Stomach (tissue), 19 donors: ENCODE measurements at places on chromosomes 6 and 20. TPM values are rescaled to one million over a fixed set of nuclear protein-coding genes. Genes with fewer than 3 reads are reported as not detected.
A peak's percentile ranks its signal among the peaks of the same experiment; 100 is the strongest.

GRCh38 chr6:157550114-157550989 lies 169.4 kb downstream of the ZDHHC14 start:
- H3K4me3 ChIP-seq = no peak overlapping the region
- DNase-seq = no peak

Gene PACSIN1
- total RNA-seq = not detected

DNA sequence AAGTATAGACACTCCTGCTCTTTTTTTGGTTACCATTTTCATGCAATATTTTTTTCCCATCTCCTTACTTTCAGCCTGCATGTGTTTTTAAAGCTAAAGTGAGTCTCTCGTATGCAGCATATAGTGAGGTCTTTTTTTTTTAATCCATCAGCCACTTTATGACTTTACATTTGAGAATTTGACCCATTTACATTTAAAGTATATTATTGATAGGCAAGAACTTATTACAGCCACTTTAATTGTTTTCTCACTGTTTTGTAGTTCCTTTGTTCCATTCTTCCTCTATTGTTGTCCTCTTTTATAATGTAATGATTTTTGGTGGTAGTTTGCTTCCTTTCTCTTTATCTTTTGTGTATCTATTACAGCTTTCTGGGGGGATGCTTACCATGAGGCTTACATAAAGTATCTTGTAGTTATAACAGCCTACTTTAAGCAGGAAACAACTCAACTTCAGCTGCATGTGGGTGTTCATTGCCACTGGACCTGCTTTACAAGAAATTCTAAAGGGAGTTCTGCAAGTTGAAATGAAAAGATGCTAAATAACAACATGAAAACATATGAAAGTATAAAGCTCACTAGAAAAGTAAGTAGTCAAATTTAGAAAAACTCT lies 71.8 kb downstream of the TNFAIP3 start:
- no peaks in the 10 kb centered on the region for H3K4me1 ChIP-seq
- no peak overlapping the region for H3K27ac ChIP-seq
- no peak for DNase-seq
- no peaks in the 10 kb centered on the region for H3K36me3 ChIP-seq
- no peaks in the 10 kb centered on the region for H3K27me3 ChIP-seq

DNA sequence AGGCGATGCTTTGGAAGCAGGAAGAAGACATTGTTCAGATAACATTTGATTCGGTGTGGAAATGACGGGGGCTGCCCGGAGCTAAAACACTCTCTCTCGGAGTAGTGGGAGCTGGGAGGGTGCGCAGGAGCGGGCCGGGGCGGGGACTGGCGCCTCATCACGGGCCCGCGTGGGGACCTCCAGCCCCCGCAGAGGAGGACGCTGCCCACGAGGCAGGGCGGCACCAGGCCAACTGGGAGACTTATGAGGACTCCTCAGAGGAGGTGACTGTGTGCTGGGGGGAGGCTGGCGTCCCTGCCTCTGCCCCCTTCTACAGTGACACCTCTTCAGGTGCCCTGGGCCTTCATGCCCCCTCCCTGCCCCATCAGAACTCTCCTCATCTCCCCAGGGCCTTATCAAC lies 15.2 kb downstream of the DDO start:
- peaks cover 9% of the 10 kb centered on the region for H3K4me1 ChIP-seq
- no peaks in the 10 kb centered on the region for H3K27me3 ChIP-seq
- no peak for DNase-seq
- peak overlapping the region; percentile 46 for H3K4me3 ChIP-seq
- H3K27ac ChIP-seq = no peak overlapping the region

DNA sequence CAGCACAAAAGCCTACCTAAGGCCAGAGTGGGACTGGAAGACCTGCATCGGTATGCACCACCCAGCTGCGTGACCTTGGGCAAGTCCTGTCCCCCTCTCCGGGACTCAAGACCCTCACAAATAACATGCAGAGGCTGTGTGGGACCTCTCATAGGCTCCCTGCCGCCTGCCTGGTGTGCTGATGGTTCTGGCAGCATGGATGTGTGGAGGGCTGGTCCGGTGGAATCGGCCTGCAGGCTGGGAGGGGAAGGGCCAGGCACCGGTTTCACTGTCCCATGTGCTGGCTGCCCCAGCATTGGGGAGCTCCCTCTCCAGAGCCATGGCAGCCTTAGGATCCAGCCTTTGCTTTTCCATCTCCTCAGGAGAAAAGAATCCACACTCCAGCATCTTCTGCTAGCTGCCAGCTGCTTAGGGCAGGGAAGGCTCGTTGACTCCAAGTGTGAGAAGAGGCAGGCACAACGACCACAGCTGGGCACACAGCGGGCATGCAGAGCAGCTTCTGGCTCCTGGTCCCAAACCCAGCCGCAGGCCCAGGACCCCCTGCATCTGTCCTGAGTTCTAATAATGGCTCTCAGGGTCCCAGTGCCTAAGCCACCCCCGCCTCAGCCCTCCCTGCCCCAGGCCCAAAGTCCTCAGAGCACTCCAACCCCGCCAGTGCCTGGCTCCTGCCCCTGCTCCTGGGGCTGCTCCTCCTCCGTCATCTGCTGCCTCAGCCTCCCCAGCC lies 32.5 kb downstream of the TFEB start:
- no peak overlapping the region for H3K4me3 ChIP-seq
- H3K36me3 ChIP-seq = peaks cover 6% of the 10 kb centered on the region
- peaks cover 30% of the 10 kb centered on the region for H3K4me1 ChIP-seq
- H3K27me3 ChIP-seq = no peaks in the 10 kb centered on the region
- DNase-seq = no peak

Gene RNF182
- not detected for total RNA-seq

- peak; percentile 71 for DNase-seq
- no peak overlapping the region for H3K4me3 ChIP-seq
- no peaks in the 10 kb centered on the region for H3K36me3 ChIP-seq
- no peaks in the 10 kb centered on the region for H3K27me3 ChIP-seq
- no peak overlapping the region for H3K27ac ChIP-seq
Measured at GRCh38 chr6:147621263-147621662, 112.8 kb downstream of the SAMD5 start.

- peaks cover 43% of the 10 kb centered on the region for H3K4me1 ChIP-seq
- no peaks in the 10 kb centered on the region for H3K27me3 ChIP-seq
- DNase-seq = no peak
- H3K4me3 ChIP-seq = no peak overlapping the region
- H3K36me3 ChIP-seq = peaks cover 3% of the 10 kb centered on the region
Measured at GRCh38 chr6:41970436-41970846, 28.8 kb upstream of the CCND3 start.

GRCh38 chr20:34569598-34569997 lies 11.1 kb downstream of the MAP1LC3A start:
- H3K4me3 ChIP-seq = no peak overlapping the region
- no peak for DNase-seq
- no peak overlapping the region for H3K27ac ChIP-seq
- no peaks in the 10 kb centered on the region for H3K27me3 ChIP-seq

- H3K4me3 ChIP-seq = no peak overlapping the region
- H3K27ac ChIP-seq = no peak overlapping the region
- H3K27me3 ChIP-seq = no peaks in the 10 kb centered on the region
- no peak for DNase-seq
Measured at GRCh38 chr6:1858196-1858595, 248.5 kb downstream of the FOXC1 start.

DNA sequence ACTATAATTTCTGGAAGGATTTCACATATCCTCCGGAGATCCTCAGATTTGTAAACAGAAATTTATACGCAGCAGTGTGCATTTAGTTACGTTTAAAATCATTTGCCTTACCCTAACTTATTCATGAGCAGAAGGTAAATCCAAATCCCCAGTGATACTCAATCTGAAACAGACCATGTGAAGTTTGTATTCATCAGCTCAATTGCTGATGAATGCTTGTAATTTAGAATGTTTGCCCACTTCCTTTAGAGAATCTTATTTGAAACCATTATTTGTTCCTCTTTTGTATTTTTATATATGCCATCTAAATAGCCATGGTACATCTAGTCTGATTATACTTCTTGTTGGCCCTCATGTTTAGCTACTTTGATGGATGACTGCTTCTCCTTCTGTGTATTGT lies 15.4 kb downstream of the TAAR1 start:
- no peak overlapping the region for H3K4me3 ChIP-seq
- no peak overlapping the region for H3K27ac ChIP-seq
- no peaks in the 10 kb centered on the region for H3K4me1 ChIP-seq
- H3K36me3 ChIP-seq = no peaks in the 10 kb centered on the region
- DNase-seq = no peak
- H3K27me3 ChIP-seq = no peaks in the 10 kb centered on the region

GRCh38 chr6:11183761-11184362 lies 48.6 kb downstream of the NEDD9 start:
- H3K36me3 ChIP-seq = peaks cover 53% of the 10 kb centered on the region
- no peaks in the 10 kb centered on the region for H3K4me1 ChIP-seq
- no peak for DNase-seq
- no peak overlapping the region for H3K27ac ChIP-seq
- H3K4me3 ChIP-seq = no peak overlapping the region
- no peaks in the 10 kb centered on the region for H3K27me3 ChIP-seq

- H3K4me1 ChIP-seq = peaks cover 30% of the 10 kb centered on the region
- H3K27ac ChIP-seq = peak overlapping the region; percentile 81
- no peaks in the 10 kb centered on the region for H3K27me3 ChIP-seq
- H3K4me3 ChIP-seq = peak overlapping the region; percentile 100
Measured at GRCh38 chr20:2652724-2653555, 508 bp downstream of the NOP56 start.

Gene CFAP61
- not detected for total RNA-seq

GRCh38 chr20:32819992-32820697 lies 391 bp downstream of the MAPRE1 start:
- peak overlapping the region; percentile 64 for H3K4me3 ChIP-seq
- no peaks in the 10 kb centered on the region for H3K36me3 ChIP-seq
- H3K27me3 ChIP-seq = no peaks in the 10 kb centered on the region
- H3K27ac ChIP-seq = peak overlapping the region; percentile 94

DNA sequence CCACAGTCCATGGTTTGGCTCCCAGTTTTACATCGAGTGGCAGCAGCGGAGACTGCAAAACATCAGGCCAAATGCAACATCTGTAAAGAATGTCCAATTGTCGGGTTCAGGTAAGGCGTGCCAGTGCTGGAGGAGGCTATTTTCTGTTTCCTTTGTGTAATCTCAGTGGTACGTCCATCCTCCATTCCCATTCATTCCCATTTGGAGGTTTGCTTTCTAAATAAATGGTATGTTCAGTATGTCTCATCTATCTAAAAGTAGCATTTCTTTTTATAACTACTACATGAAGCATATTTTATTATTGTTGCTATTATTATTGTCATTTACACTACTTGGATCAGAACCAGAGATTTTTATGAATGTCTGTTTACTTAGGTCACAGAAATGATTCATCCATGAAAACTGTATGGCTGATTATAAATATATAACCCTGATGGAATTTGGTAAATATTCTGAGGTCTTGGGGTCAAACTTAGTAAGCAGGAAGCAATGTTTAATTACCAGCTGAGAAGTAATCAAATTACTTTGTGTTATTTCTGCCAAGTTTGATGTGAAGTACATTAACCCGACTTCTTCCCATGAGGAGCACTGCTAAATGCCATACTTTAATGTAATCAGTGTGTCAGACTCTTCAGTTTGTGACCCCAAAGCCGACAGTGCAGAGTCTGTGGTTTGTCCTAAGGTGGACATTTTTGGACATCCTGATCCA lies 512.9 kb downstream of the UTRN start:
- no peak overlapping the region for H3K27ac ChIP-seq
- peaks cover 4% of the 10 kb centered on the region for H3K4me1 ChIP-seq
- no peaks in the 10 kb centered on the region for H3K27me3 ChIP-seq
- peaks cover 19% of the 10 kb centered on the region for H3K36me3 ChIP-seq
- no peak overlapping the region for H3K4me3 ChIP-seq

DNA sequence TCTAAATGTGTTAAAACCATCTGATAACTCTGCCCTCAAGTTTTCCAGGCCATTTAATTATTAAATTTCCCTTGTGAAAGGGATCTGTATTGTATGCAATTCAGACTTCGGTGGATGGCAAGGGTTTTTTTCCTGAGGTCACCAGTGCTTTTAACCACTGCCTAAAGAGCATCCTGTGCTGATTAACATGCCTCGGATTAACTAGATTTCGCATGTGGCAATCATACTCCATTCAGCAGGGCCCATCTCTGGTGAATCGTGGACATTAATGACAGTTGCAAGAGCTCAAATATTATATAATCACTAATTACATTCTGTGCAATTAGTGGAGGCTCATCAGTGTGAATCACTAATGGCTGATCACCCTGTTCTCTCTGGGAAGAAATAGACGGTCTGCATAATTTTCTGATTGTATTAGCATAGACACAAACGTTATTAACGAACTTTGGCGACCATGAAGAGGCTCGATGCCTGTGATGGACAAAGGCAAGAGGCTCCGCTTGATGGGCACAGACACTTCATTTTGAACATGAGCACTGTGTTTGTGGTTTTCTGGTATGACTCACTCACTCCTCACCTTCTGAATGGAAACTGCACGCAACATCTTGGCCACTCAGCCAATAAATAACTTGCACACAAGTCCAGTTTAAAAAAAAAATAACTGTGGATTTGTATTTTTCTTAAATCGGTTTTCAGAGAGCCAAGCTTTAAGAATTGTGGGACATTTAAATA lies 31.4 kb downstream of the LINC00237 start:
- DNase-seq = no peak
- H3K36me3 ChIP-seq = no peaks in the 10 kb centered on the region
- H3K27me3 ChIP-seq = no peaks in the 10 kb centered on the region
- H3K27ac ChIP-seq = no peak overlapping the region
- no peaks in the 10 kb centered on the region for H3K4me1 ChIP-seq

GRCh38 chr6:170186006-170186935 lies 104.6 kb downstream of the DLL1 start:
- no peaks in the 10 kb centered on the region for H3K27me3 ChIP-seq
- DNase-seq = peak; percentile 38
- H3K4me3 ChIP-seq = no peak overlapping the region
- no peaks in the 10 kb centered on the region for H3K4me1 ChIP-seq
- H3K36me3 ChIP-seq = no peaks in the 10 kb centered on the region

Gene GINM1
- 3.2 TPM for total RNA-seq
